ENCODE measurements at places on chromosomes 5 and 9.

DNA sequence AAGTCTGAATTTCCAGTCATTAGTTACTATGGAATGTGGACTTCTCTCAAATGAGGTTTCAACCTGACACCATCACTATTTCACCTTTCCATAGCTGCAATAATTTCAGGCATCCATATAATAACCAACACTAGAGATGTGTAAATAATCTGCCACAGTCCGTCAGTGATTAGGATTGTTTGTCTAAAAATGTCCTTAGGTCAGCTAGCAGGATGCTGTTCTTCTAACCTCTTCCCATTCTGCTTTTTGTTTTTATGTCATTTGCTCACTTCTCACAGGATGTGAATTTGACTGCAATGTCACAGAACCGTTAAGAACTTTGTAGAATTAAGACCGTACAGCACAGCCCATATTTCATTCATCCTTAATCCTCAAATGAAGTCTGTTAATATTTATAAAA is 166.4 kb upstream of the RASA1 start:
- no peak for DNase-seq

DNA sequence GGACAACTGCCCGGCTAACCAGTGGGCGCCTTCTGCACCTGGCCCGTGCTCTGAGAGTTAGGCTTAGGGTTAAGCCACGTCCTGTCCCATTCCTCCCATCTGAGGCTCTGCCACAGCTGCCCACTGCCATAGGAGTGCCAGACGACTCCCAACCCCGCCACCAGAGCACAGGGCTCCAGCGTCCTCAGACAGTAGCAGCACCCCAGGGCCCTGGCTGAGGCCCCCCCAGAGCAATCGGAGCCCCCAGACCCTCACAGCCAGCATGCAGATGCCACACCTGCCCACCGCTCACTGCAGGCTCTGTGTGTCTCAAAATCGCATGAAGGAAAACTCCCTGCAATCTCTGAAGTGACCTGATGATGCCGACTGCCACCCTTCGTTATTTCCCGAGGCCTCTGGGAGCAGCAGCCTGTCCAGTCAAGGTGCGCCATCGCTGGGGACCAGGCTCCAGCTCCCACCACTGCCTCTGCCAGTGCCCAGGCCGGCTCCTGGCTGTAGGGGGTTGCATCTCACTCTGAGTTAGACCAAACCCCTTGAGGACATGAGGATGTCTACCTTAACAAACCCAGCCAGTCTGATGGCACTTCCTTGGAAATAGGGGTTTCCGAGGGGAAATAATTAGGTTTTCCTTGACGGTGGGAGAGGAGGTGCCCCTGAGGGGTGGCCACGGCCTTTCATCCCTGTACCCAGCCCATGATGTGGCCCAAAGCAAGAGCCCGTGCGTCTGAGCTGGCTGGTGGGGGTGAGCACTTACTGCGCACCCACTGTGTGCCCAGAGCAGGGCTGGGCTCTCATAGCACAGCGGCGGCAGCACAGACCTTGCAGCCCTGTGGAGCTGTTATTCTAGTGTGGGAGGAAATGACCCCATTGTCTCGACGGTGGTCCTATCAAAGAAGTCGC is 58.0 kb upstream of the RNF130 start:
- no peak for DNase-seq

GRCh38 chr9:6759185-6759977 is 1.6 kb downstream of the KDM4C start:
- no peak for DNase-seq

DNA sequence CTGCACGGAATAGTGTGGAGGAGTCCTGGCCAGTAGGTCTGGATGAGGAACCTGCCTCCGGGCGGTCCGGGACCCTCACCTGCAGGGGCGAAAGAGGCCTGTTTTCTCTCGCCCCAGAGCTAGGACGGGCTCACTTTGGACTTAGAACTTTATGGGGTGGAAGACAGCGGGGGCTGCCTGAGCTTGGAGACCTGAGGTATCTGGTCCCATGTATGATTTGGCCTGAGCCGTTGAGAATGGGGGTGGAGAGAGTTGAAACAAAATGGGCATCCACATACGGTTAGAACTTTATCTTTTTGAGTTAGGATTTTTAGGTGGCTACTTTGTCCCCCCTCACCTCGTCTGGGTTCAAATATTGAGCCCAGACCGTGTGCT is 681 bp upstream of the ETF1 start:
- no peak for DNase-seq

GRCh38 chr9:100281676-100282387 is 70.9 kb downstream of the TEX10 start:
- no peak for DNase-seq

- DNase-seq = no peak
Observed at GRCh38 chr9:133990366-133991213, 1.5 kb downstream of the VAV2 start.

All from cortex of kidney (tissue), 1 donor.